ENCODE measurements at places on chromosomes 11 and 22.
A peak's percentile ranks its signal among the peaks of the same experiment; 100 is the strongest.

DNA sequence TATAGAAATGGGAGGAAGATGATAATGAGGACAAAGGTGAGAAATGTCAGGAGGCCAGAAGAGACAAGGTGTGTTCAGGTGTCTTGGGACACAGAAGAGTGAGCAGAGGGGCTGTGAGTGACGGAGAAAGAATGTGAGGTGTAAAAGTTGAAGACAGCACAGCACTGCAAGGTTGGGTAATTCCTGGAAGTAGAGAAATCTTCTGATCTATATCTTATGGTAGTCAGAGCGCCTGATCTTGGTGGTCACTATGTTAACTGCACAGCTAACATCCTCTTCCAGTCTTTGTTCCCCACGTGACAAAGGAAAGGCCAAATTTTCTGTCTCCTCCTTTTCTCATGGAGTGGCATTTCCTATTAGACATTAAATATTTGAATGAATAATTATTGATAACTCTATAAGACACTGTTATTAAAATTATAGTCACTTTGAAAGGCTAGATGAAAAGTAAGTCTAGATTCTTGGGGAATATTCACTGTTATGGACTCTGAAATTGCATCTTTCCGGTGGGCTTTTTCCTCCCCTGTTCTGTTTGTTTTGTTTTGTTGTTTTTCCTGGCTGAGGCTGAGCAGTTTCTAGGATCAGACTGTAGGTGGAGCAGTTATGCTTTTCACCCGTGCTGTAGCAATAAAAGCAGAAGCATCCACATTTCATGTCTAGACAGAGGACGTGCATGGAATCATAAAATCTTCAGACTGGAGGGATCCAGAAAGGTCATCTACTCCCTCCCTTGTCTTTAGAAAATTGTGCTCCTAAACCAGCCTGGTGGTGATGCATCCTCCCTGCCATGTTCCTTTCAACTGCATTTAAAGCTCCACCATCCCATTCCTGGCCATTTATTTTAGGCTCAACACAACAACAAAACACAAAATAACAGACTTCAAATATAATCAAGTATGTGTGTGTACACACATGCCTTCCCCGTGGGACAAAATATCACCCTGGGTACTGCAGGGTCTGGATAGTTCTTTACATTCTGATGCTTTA, 26.6 kb downstream of the SC5D start:
- DNase-seq, result no peak

DNA sequence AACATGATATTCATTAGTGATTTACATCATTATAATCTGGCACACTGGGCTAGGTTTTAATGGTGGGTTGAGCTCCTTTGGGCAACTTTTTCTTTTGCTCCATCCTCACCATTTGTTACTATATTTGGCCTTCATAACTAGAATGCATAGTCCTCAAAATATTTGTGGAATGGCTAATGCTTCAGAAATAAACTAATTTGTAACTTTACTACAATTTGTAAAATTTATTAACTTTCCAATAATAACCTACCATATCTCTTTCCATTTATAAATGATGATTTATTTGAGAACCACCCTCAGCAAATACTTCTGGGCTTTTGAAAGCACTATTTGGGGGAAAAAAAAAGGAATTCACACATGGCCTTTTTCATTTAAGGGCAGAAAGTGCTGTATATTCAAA, 79.7 kb downstream of the LARGE2 start:
- no peak for DNase-seq

- DNase-seq, result peak; percentile 60
Observed at GRCh38 chr22:46058091-46058420, 81.1 kb upstream of the WNT7B start.

GRCh38 chr22:25361899-25362214, 142.4 kb downstream of the CRYBB2 start:
- DNase-seq, result no peak

GRCh38 chr11:8756201-8756600, 73.6 kb downstream of the RPL27A start:
- no peak for DNase-seq
